ENCODE measurements at places on chromosomes 6 and 20. TPM values are rescaled to one million over a fixed set of nuclear protein-coding genes. Genes with fewer than 3 reads are reported as not detected.

GRCh38 chr6:130959951-130960350 is 103.1 kb downstream of the EPB41L2 start:
- no peak for DNase-seq

DNA sequence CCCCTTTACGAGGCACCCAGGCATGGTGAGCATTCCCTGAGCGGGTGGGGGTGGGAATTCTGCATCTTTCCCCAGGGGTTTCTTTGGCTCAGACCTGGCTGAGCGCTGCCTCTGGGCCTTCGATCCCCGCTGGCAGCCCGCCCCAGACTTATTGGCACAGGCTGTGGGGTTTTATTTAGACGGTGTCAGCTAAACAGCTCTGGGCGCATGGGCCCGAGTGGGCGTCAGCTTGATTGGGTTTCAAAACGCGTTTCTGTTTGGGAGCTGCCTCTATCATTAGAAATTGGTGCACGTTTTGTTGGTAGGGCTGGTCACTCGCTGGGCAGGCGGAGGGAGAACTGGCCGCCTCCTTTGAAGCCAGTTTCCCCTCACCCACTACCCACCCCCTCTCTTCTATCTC is 21.0 kb downstream of the PMEPA1 start:
- no peak for DNase-seq

GRCh38 chr6:7899101-7899888 is 11.3 kb downstream of the TXNDC5 start:
- no peak for DNase-seq

- no peak for DNase-seq
Measured at GRCh38 chr6:71383476-71383875, 94.9 kb downstream of the OGFRL1 start.

- no peak for DNase-seq
Measured at GRCh38 chr6:152170313-152170701, 362.8 kb downstream of the ESR1 start.

DNA sequence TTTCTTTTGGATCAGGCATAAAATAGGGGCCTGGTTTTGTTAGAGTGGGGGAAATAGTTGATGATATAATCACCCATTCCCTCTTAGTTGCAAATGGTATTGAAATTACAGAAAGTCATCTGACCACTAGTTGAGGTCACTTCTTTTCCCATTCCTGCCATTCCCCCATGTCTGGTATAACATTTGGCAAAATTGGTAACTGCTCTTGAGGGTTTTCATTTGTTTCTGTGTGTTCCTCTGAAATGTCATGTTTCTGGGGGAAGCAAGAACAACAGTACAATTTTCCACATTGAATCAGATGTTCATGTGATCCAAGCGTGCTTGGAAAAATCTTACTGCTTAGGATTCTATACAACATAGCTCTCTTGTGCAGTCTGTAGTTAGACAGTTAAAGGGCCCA is 7.3 kb downstream of the AIG1 start:
- DNase-seq = no peak

DNA sequence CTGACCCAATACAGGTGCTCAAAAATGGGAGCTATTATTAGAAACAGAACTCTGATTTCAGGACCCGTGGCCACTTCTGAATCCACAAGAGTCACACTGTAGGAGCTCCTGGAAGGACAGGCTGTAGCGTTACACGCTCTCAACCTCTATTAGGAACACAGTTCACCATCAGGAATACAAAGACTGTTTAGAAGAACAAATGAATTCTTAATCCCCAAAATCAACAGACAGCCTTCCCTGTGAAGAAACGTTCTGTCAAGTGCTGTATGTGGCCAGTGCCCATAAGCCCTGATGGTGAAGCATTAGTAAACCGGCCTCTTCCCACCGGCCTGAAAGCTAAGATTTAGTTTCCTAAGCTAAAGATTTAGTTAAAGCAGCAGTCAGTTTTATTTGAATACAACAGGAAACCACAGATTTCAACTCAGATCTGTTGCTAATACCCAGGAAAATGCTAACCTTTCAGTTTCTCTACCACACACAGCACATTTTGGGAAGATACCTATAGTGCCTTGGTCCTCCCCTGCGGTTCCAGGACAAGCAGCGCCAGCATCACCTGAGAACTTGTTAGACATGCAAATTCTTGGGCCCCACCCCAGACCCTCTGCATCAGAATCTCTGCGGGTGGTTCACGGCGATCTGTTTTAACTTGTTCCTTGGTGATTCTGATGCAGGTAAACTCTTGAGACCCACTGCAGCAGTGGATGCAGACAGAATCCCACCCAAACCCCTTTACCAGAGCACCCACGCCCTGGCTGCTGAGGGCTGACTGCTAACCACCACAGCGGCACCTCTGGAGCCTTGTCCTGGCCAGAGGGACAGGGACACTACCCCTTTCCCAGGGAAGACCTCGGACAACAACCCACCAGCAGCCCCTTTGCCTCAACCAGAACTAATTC is 33.4 kb downstream of the MTRES1 start:
- DNase-seq = no peak

DNA sequence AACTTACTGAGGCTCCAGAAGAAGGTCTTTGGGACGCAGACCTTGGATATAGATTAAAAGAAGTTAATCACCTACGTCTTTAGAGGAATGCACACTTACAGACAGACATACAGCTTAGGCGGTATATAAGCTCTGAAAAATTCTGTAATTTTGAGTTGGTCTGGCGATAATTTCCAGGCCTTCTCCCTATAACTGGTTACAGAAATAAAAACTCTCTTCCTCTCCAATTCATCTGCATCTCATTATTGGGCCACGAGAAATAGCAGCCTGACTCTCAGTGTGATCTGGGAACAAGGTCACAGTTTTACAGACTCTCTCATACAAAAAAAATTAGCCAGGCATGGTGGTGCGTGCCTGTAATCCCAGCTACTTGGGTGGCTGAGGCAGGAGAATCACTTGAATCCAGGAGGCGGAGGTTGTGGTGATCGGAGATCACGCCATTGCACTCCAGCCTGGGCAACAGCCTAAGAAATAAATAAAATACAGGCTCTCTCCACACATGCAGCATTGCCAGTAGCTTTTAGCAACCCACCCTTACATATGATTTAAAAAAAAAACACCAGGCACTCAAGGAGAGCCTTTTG is 4.7 kb downstream of the ZBTB24 start:
- DNase-seq = no peak

GRCh38 chr6:154504102-154504501 is 6.4 kb downstream of the CNKSR3 start:
- DNase-seq = no peak

LCA5 gene
- 3.3 TPM for total RNA-seq
